ENCODE measurements at places on chromosomes 5 and 9. TPM values are rescaled to one million over a fixed set of nuclear protein-coding genes. Genes with fewer than 3 reads are reported as not detected.

GRCh38 chr9:16602494-16602893 lies 268.0 kb downstream of the BNC2 start:
- no peak for DNase-seq

DNA sequence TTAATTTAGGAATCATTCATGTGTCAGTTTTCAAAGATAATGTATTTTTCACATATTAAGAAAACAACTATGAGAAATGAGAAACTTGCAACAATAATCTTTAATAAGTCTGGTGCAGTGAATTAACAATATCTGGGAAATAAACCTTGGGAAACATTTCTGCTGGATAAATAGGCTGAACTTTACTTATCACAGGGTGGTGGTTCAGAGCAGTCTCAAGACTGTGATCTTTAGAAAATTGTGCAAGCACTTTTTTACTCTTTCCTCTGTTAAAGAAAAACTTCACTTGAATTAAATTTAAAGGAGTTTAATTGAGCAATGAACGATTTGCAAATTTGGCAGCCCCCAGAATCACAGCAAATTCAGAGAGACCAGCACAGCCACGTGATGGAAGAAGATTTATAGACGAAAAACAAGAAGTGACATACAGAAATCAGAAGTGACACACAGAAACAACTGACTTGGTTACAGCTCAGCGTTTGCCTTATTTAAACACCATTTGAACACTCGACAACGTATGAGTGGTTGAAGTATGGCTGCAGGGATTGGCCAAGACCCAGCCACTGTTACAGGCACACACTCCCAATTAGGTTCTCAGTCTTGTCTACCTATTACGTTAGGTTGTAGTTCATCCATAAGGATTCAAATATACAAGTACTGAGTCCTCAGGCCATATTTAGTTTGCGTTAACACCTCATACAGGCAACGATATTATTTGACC lies 631.9 kb downstream of the SLCO4C1 start:
- DNase-seq: no peak

DNA sequence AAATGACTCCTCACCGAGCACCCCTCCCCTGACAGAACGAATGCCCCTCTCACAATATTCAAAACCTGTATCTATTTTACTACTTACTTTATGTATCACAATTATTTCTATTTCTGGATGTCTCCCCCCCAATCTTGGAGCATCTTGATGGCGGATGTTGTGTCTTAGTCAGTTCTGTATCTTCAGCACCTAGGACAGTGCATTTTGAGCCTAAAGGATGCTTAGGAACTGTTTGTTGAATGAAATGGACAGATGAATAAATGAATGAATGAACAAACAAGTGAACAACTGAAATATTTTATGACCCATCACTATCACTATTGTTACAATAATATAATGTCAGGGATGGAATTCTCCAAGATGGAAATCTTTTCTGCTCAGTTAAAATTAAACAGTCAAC lies 295.7 kb downstream of the DNAH5 start:
- no peak for DNase-seq

Gene GRAMD2B
- 18.4 TPM for polyA plus RNA-seq

Gene IPPK
- 10.2 TPM for polyA plus RNA-seq

GRCh38 chr9:35510754-35511428 lies 21.0 kb downstream of the RUSC2 start:
- DNase-seq: no peak

GRCh38 chr9:34601937-34602573 lies 9.8 kb downstream of the RPP25L start:
- DNase-seq: no peak

All from kidney (tissue), 22 donors.